Sciatic nerve (tissue), 2 donors: ENCODE measurements at places on chromosomes 2 and 18. TPM values are rescaled to one million over a fixed set of nuclear protein-coding genes. Genes with fewer than 3 reads are reported as not detected.

GRCh38 chr2:136057023-136057801, 60.7 kb downstream of the CXCR4 start:
- DNase-seq = no peak

DNA sequence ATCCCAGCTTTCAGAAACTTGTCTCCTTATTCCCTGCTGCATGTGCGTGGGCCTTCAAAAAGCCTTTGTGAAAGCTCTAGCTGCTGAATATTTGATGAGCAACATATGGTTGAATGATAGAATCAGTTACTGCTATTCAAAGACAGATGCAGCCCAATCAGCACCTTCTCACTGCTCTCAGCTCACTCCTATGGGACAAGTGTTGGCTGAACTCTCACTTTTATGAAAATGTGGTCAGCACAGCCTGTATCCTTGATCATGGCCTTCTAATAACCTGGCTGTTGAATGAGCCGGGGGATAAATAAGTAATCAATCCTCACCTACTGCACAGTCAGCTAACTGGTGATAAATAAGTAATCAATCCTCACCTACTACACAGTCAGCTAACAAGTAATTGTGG, 103.2 kb downstream of the PIEZO2 start:
- no peak for DNase-seq

The ANO7 gene
- total RNA-seq = 3.8 TPM

- no peak for DNase-seq
These were observed 427.1 kb upstream of the CNTNAP5 start for GRCh38 chr2:123597988-123598387.
